Psoas muscle (tissue), 8 donors: ENCODE measurements at places on chromosomes 4 and X. TPM values are rescaled to one million over a fixed set of nuclear protein-coding genes. Genes with fewer than 3 reads are reported as not detected.

Gene SSX2B
- total RNA-seq = not detected

- H3K4me1 ChIP-seq = no peaks in the 10 kb centered on the region
- H3K27ac ChIP-seq = no peak overlapping the region
- H3K36me3 ChIP-seq = no peaks in the 10 kb centered on the region
- DNase-seq = no peak
Observed at GRCh38 chrX:108246304-108246954, 154.9 kb downstream of the ATG4A start.

DNA sequence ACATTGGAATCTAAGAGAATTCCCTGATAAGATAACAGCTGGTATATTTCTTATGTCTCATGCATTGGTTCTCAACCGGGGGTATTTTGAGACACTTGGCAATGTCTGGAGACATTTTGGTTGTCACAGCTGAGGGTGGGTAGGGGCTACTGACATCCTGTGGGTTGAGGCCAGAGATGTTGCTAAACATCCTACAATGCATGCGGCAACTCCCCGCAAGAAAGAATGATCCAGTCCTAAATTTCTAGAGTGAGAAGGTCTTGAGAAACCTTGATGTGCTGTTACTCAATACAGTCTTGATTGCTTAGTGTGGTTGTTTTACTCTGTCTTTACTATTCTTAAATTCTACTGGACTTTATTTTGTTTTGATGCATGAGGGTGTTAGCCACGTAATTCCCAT, 287.2 kb downstream of the FRMPD4 start:
- no peak overlapping the region for H3K4me3 ChIP-seq
- H3K36me3 ChIP-seq = no peaks in the 10 kb centered on the region
- no peaks in the 10 kb centered on the region for H3K4me1 ChIP-seq
- H3K27me3 ChIP-seq = no peaks in the 10 kb centered on the region

DNA sequence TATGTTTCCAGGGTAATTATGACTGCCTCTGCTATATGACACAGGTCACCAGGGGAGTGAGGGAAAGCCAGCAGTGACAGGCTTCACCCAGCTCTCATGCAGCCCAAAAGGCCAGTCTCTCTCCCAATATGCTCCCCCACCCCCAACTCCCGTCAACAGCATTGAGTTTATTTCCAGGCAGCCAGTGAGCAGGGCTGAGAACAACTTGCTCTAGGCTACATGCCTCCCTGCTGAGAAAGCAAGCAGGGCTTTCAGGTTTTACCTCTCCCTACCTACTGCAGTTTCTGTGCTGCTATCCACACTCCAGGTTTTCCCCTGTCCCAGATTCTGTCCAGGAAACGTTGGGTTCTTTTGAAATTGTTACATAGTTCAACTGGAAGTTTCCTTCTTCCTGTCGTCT, 291.4 kb downstream of the PABPC4L start:
- H3K4me3 ChIP-seq = no peak overlapping the region
- no peaks in the 10 kb centered on the region for H3K27me3 ChIP-seq
- no peak overlapping the region for H3K27ac ChIP-seq
- no peaks in the 10 kb centered on the region for H3K36me3 ChIP-seq

- H3K36me3 ChIP-seq = no peaks in the 10 kb centered on the region
- H3K4me1 ChIP-seq = no peaks in the 10 kb centered on the region
Observed at GRCh38 chr4:184310171-184310567, 92.5 kb upstream of the ENPP6 start.

- no peaks in the 10 kb centered on the region for H3K36me3 ChIP-seq
- no peaks in the 10 kb centered on the region for H3K27me3 ChIP-seq
- H3K4me3 ChIP-seq = no peak overlapping the region
- no peak overlapping the region for H3K27ac ChIP-seq
- no peaks in the 10 kb centered on the region for H3K4me1 ChIP-seq
- no peak for DNase-seq
Observed at GRCh38 chr4:37320513-37321235, 76.1 kb downstream of the NWD2 start.

Gene SRPX2
- total RNA-seq = 4.9 TPM

Gene DCX
- total RNA-seq = not detected

DNA sequence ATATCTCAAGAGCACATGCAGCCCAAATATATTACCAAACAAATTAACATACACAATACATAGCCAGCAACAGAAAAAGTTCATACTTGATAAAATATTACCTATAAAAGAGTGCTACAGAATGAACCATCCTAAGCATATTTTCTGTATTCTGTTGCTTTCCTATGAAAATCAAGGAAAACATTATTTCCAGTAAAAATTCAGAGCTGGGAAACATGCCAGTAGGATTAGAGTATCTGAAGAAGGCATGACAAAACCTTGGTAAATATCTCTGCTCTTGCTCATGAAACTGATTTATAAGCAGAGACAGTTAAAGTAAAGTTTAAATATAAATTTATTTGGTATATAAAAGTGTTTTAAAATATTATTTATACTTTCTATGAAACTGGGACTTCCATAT, 599.7 kb downstream of the ARAP2 start:
- DNase-seq = no peak
- no peak overlapping the region for H3K4me3 ChIP-seq
- no peak overlapping the region for H3K27ac ChIP-seq
- no peaks in the 10 kb centered on the region for H3K4me1 ChIP-seq
- H3K36me3 ChIP-seq = no peaks in the 10 kb centered on the region

DNA sequence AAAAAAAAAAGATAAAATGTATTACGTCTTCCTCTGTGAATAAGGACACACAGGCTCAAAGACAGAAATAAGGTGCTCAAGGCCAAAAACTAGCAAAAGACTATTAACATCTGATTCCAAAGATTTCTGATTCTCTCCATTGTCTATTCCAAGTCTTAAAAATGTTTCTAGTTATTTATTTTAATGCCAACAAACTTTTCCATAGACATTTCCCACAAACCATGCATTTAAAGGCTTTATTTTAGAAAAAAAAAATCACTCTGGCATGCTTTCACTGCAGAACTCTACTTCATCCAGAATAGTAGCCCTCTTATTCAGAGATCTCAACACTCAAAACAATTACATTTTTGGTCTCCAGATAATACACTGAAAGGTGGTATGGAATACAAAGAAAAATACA, 545.0 kb upstream of the TENM3 start:
- H3K27ac ChIP-seq = no peak overlapping the region
- no peak for DNase-seq
- H3K27me3 ChIP-seq = no peaks in the 10 kb centered on the region
- no peak overlapping the region for H3K4me3 ChIP-seq
- no peaks in the 10 kb centered on the region for H3K36me3 ChIP-seq

Gene TNIP2
- 44.6 TPM for total RNA-seq

Gene KCND1
- total RNA-seq = 0.18 TPM

- no peak overlapping the region for H3K4me3 ChIP-seq
- H3K36me3 ChIP-seq = no peaks in the 10 kb centered on the region
- peaks cover 45% of the 10 kb centered on the region for H3K27me3 ChIP-seq
- H3K4me1 ChIP-seq = no peaks in the 10 kb centered on the region
Observed at GRCh38 chrX:112083624-112084326, 1.2 kb upstream of the TRPC5 start.

DNA sequence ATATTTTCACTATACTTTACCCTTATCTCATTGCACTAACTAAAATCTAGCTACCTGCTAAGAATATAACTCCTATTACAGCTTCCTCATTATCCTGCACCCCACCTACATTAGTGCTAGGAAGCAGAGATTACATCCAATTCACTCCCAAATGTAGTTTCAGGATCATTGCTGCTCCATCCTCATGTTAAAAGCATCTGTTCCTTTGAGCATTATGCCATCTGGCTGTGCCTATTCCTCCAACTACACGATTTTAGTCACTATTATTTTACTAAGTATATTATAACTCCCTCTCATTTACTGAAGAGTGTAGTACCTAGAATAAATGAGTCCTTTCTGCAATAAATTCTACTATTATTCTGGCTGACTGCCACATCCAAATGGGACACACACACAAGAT, 1586.9 kb downstream of the TECRL start:
- DNase-seq = no peak
- no peaks in the 10 kb centered on the region for H3K4me1 ChIP-seq
- H3K36me3 ChIP-seq = no peaks in the 10 kb centered on the region
- H3K4me3 ChIP-seq = no peak overlapping the region

DNA sequence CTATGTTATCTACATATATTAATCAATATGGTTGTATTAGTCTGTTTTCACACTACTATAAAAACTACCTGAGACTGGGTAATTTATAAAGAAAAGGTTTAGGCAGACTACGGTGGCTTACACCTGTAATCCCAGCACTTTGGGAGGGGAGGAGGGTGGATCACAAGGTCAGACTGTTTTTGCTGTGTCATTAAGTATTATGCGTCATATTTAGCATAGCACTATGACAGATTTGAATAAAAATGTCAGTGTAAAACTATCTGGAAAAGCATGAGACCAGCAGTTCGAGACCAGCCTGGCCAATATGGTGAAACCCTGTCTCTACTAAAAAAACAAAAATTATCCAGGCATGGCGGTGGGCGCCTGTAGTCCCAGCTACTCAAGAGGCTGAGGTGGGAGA, 209.7 kb upstream of the ARHGAP24 start:
- H3K27ac ChIP-seq = no peak overlapping the region
- H3K4me3 ChIP-seq = no peak overlapping the region
- no peaks in the 10 kb centered on the region for H3K27me3 ChIP-seq

DNA sequence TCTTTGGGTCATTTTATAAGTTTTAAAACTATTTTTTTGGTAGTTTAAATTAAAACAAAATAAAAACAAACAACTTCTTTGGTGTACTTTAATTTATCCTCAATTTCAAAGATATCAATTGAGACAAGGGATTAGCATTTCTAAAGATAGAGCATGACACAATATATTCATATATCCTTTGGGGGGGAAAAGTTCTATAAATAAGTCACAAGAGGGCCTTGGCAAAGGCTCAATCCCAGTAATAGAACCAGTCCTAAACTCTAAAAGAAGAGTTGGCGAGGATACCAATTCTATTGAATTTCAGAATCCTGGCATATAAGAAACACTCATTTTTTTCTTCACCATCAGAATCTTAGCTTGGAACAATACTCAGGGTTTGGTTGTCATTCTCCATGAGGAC, 89.7 kb downstream of the COL4A6 start:
- no peaks in the 10 kb centered on the region for H3K27me3 ChIP-seq
- no peaks in the 10 kb centered on the region for H3K36me3 ChIP-seq
- H3K4me3 ChIP-seq = no peak overlapping the region
- H3K27ac ChIP-seq = no peak overlapping the region
- no peak for DNase-seq

Gene SOWAHD
- total RNA-seq = not detected

- no peak for DNase-seq
- H3K27ac ChIP-seq = no peak overlapping the region
- H3K36me3 ChIP-seq = no peaks in the 10 kb centered on the region
- H3K4me1 ChIP-seq = no peaks in the 10 kb centered on the region
- no peaks in the 10 kb centered on the region for H3K27me3 ChIP-seq
Observed at GRCh38 chrX:28901637-28902036, 314.4 kb downstream of the IL1RAPL1 start.

DNA sequence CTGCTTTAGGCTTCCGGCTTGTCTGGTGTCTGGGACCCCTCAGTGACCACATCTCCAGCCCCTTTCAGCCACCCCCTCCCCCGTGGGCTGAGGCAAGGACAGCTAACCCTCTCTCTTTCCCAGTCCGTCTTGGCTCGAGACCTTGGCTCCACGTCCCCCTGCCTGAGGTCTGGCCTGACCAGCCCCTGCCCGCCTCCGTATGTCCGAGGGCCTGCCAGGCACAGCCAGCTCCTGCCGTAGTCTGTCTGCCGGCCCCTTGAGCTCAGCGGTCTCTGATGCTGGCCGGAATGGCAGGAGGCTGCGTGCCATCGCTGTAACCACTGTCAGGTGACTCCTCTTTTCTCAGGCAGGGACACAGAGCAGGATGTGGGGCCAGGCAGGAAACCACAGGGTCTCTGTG, 73.3 kb upstream of the LRPAP1 start:
- no peak overlapping the region for H3K27ac ChIP-seq
- H3K4me1 ChIP-seq = no peaks in the 10 kb centered on the region
- no peak overlapping the region for H3K4me3 ChIP-seq
- H3K36me3 ChIP-seq = no peaks in the 10 kb centered on the region
- no peak for DNase-seq
- peaks cover 1% of the 10 kb centered on the region for H3K27me3 ChIP-seq

Gene SHOX
- not detected for total RNA-seq

DNA sequence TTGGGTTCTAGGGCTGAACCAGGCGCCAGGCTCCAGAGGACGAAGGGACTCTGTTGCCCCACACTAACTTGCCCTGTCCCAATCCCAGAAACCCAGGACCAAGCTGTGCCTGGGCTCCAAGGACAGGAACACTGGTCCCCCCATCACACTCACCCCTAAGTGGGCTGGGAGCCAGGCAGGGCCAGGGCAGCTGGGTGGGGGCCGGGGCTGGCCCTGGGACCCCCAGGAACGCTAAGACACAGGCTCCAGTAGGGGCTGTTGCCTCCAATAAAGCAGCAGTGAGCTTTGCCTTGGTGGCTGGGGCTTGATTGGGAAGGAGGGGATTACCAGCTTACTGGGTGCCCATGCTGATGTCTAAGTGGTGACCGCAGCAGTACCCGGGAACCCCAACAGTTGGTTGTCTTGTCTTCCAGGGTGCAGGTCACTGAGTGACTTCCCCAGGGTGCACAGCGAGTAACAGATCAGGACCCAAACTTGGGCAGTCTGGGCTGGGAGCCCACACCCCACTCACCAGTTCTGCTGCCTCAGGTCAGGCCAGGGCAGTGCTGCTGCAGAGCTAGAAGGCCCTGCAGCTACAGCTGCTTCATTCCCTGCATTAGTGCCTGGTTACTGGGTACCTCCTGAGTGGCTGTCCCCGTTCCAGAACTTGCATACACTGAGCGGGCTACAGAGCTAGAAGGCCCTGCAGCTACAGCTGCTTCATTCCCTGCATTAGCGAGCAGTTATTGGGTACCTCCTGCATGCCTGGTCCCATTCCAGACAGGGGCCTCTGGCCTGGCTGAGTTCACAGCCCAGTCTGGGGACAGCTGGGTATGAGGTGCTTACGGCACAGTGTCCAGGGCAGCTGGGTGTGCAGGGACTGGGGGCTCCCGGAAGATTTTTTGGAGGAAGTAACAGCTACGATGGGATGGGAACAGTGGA, 9.4 kb upstream of the ADD1 start:
- DNase-seq = peak; percentile 42
- H3K4me3 ChIP-seq = no peak overlapping the region

GRCh38 chr4:168139336-168139735, 47.0 kb downstream of the ANXA10 start:
- no peaks in the 10 kb centered on the region for H3K4me1 ChIP-seq
- no peaks in the 10 kb centered on the region for H3K36me3 ChIP-seq
- no peak for DNase-seq
- H3K27ac ChIP-seq = no peak overlapping the region
- no peak overlapping the region for H3K4me3 ChIP-seq

Gene TLR7
- total RNA-seq = 0.73 TPM

Gene PPP2R2C
- 1.6 TPM for total RNA-seq
